ENCODE measurements at places on chromosomes 7 and 10.

- DNase-seq = no peak
These were observed 1259.7 kb downstream of the TYW1 start for GRCh38 chr7:68256295-68256694.

- no peak for DNase-seq
These were observed 120.3 kb downstream of the NRP1 start for GRCh38 chr10:33214174-33214573.

- DNase-seq = peak; percentile 18
These were observed 69.4 kb upstream of the PDLIM1 start for GRCh38 chr10:95360122-95360714.

- DNase-seq = no peak
These were observed 72.5 kb downstream of the LRRC17 start for GRCh38 chr7:102985176-102985783.

DNA sequence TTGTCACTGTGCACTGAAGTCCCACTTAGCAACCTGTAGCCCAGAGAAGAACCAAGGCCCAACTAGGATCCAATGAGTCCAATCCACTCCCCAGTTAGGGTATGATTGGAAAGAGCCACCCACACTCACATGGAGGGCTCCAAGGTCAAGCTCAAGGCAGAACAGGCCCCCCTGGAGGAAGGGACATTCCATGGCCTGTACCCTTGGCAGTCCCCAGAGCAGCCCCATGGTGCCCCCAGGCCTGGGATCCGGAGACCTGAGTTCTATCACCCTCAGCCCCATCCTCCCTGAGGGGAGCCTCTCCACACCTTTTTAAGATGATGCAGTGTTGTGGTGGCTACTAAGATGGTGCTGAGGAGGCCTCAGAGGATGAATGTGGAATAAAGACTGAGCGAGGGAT lies 231.4 kb downstream of the GRID1 start:
- no peak for DNase-seq

All from HFFc6 (cell line).